ENCODE measurements at places on chromosomes 2 and 18.

GRCh38 chr2:38415023-38415422 lies 38.0 kb upstream of the ATL2 start:
- no peak for DNase-seq

- DNase-seq = no peak
Measured at GRCh38 chr2:170084820-170085491, 93.0 kb upstream of the MYO3B start.

DNA sequence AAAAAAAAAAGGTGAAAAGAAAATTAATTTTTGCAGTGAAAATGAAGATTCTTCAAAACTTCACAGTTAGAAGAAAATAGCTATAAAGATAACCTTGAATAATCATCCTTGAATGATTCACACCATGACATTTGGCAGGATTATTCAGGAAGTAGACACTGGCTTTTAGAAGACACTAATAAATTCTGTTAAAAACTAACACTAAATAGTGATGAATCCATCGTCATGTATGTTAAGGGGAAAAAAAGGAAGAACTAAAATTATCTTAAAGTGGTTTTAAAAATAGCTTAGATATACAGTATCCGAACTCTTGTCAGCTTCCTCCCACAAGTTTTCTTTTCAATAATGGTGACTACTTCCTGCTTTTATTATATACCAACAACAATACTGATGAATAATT lies 10.2 kb downstream of the USP37 start:
- DNase-seq = no peak

DNA sequence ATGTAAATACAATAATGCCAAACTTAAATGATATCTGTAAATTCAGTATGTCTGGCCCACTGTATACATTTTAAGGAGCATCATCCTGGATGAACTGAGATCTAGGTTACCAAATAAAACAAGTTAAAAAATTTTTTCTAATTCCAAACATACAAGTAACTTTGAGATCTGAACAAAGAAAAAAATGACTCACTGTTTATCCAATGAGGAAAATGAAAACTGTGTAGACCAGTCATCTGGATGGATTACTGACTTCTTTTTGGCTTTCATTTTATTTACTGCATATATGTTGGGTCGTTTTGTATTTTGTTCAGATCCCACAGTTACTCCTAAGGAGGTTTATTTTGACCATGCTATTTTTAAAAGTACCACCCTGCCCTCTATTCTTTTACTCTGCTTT lies 189.8 kb downstream of the RBM43 start:
- DNase-seq = no peak

DNA sequence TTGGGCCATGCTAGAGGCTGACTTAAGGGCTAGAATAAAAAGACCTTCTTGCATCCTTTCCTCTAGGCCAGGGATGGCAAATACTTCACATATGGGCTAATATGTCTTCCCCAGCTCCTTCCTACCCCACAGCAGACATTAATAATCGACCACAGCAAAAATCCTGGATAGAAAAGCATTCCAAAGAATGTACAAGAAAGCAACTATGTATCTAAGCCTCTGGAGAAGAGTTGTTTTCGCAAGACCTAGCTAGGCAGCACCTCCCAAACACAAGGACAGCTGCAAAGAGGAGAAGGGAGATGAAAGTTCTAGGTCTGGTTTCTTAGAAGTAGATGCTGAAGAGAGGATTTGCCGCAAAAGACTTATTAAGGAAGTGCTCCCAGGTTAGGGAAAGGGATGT lies 372.6 kb downstream of the SLC4A3 start:
- no peak for DNase-seq

- DNase-seq = no peak
Measured at GRCh38 chr18:68542846-68543245, 172.1 kb downstream of the TMX3 start.

- no peak for DNase-seq
Measured at GRCh38 chr18:32760391-32760790, 12.4 kb downstream of the KLHL14 start.

DNA sequence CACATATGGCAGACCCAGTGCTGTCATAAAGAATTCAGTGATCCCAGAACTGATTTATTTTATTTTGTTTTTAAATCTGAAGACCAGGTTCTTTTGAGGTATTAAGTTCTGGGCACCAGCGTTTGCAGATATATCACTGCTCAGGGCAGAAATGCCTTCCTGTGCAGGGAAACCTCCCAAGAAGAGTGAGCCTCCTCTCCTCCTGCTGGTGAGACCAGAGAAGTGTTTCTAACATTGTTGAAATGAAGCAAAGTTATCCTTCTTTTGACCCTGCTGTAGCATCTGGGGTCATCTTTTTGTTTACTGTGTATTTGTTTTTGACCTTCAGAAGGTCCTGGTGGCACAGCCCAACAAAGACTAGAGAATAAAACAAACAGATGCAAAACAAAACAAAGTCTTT lies 94.0 kb downstream of the AQP4 start:
- no peak for DNase-seq

DNA sequence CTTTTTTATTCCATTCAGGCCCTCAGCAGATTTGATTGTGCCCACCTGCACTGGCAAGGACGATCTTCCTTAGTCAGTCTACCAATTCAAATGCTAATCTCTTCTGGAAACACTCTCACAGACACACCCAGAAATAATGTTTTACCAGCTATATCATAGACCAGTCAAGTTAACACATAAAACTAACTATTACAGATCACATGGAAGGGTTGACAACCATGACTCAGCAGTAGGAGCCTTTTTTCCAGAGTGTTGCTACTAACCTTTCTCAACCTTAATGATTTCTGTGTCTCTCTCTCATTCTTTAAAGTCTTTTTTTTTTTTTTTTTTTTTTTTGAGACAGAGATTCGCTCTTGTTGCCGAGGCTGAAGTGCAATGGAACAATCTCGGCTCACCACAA lies 143.5 kb upstream of the MSH6 start:
- DNase-seq = no peak

- DNase-seq = no peak
Measured at GRCh38 chr2:47249157-47249900, 94.2 kb upstream of the STPG4 start.

DNA sequence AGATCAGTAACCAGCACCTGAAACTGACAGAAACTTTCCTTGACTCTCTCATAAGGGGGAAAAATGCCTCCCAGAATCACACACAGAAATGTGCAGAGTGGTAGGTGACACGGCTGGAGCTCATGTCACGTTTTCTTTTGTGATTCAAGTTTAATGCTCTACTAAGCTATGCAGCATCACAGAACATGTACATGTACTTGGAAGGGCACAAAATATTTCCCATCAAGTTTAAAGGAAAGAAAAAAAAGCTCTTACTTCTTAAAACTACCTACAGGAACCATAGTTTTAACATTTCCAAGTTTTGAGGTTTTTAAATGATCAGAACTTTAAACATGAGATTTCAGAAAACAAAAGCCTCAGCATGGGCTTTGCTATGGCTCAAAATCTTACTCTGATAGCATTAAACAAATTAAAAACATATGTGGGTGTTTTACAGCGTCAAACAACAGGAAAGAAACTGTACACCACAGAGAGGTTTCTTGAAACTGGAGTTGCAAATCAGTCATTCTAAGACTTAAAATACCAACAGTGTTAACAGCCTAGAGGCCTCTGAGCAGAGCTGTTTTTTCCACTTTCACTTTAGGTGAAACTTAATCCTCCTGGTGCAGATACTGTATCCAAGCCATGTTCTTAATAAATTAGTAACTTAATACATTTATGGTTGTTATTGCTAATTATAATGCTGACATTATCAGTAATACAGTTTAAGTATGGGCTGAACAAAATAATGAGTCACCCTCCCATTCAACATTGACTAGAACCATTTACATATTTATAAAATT lies 30.1 kb downstream of the MBP start:
- no peak for DNase-seq

All from activated CD8-positive, alpha-beta memory T cell treated with anti-CD3 and anti-CD28 coated beads, Interleukin-2, amount 50 U/mL, for 48 hours (primary cell).